ENCODE measurements at places on chromosomes 2 and 18.

GRCh38 chr18:73340135-73340977, 472.6 kb upstream of the NETO1 start:
- DNase-seq: no peak

- no peak for DNase-seq
Observed at GRCh38 chr2:25301453-25302352, 40.0 kb downstream of the DNMT3A start.

- no peak for DNase-seq
Observed at GRCh38 chr2:106977717-106978116, 91.8 kb upstream of the ST6GAL2 start.

DNA sequence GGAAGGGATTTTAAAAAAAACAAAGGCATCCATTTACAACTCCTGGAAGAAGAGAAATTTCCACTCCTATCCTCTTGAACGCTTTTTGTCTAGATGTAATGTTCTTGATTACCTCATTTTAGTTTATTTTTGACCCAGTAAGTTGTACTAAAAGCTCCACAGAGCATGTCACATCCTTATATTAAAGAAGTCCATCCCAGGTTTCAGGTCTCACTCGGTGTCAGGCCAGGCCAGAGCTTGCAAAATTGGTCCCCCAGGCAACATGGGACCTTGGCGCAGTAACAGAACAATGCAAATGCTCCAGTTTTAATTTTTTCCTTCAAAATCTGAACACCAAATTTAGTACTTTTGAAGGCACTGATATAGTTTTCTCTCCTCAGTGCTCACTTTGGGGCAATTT, 218.4 kb upstream of the REV1 start:
- no peak for DNase-seq

GRCh38 chr2:88059979-88060906, 4.7 kb upstream of the KRCC1 start:
- peak; percentile 70 for DNase-seq

DNA sequence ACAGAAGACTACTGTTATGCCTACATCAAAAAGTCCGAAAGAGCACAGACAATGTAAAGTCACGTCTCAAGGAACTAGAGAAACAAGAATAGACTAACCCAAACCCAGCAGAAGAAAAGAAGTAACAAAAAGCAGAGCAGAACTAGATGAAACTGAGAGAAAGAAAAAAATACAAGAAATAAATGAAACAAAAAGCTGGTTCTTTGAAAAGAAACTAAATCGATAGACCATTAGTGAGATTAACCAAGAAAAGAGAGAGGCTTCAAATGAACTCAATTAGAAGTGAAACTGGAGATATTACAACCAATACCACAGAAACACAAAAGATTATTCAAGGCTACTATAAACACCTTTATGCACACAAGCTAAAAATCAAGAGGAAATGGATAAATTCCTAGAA, 271.8 kb downstream of the MBD2 start:
- DNase-seq: no peak

- no peak for DNase-seq
Observed at GRCh38 chr2:159879051-159879604, 81.1 kb upstream of the CD302 start.

GRCh38 chr18:77062518-77063003, 70.0 kb downstream of the MBP start:
- no peak for DNase-seq

- no peak for DNase-seq
Observed at GRCh38 chr2:220147161-220148038, 520.0 kb downstream of the SLC4A3 start.

- DNase-seq: no peak
Observed at GRCh38 chr2:66494708-66495107, 59.8 kb downstream of the MEIS1 start.

- DNase-seq: no peak
Observed at GRCh38 chr2:220144411-220144810, 517.0 kb downstream of the SLC4A3 start.

DNA sequence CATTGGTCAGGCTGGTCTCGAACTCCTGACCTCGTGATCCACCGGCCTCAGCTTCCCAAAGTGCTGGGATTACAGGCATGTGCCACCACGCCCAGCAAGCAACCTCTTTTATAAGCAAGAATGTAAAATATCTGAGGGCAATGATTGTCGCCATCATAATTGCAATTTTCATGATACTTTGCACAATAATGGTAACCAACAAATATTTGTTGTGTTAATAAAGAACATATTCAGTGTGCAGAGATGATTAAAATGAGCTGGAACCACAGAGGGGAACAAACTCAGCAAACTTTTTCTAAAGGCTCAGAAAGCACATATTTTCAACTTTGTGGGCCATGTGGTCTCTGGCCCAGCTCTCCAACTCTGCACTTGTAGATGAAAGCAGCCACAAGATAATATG, 115.2 kb upstream of the SIX2 start:
- DNase-seq: no peak

DNA sequence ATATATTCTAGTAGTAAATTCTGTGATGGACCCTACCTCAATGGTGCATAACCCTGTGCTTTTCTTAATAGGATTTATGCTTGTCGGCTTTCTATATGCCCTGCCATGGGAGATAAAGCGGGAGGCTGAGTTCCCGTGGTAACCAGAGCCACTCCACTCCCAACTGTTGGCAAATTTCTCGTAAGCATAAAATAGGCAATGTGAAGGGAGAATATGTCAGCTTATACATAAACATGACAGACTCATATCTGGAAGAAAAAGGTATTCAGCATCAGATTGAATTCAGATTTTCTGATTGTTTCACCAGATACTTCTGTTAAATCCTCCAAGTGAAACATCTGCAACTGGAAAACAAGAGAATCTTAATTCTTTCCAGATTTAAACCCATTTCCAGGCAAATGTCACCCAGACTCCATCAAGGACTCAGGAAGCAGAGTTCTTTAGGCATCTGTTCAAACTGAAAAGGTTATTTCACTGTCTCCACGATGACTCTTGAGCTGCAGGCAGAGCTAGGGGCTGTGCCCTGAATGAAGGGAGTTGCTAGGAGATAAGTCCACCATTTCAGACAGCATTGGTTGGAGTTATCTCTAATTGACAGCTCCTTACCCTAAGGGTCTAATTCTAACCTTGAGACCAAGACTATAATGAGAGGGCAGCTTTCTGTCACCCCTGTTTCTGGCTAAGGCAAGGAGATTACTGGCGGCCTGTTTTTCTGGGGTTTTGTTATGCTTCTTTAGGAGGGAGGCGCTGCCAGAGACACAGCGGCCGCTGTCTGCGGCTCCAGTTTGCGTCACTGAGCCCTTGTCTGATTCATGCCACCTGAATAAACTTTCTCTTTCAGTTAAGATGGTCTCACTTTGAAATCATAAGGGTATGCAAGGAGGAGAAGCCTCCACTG, 381.3 kb downstream of the SOX11 start:
- no peak for DNase-seq

DNA sequence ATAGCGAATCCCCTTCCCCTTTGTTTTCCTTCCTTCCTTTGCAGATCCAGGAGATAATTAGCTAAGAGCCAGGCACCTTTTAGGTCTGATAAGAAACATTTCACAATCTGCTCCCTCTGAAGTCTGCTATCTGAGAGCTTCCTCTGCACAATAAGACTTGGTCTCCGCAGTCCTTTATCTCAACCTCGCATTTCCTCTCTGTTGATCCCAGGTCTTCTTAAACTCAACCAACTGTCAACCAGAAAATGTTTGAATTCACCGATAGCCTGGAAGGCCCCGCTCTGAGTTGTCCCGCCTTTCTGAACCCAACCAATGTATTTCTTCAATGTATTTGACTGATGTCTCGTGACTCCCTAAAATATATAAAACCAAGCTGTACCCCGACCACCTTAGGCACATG, 78.4 kb upstream of the CTDP1 start:
- no peak for DNase-seq

DNA sequence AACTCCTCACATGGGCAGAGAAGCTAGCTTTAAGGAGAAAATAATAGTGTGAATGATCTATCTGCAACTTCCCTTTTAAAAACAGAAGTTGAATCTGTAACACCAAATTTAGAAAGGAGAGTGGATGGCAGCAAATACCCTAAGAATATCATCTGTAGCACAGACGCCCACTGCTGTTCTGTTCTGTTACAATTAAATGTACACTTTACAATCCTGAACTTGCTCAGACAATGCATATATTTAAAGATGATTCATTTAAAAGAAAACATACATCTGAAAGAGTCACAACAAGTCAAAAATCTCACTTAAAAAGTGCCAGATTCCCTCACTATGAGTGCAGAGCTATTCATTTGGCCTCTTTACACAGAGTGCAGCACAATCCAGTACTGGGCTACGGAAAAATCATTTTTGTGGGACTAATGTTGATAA, 8.0 kb upstream of the SERTAD2 start:
- no peak for DNase-seq

GRCh38 chr2:145007960-145008263, 488.0 kb upstream of the ZEB2 start:
- no peak for DNase-seq

- DNase-seq: no peak
Observed at GRCh38 chr2:45968946-45969584, 317.6 kb downstream of the PRKCE start.

GRCh38 chr18:48557640-48558174, 18.9 kb downstream of the CTIF start:
- DNase-seq: no peak

DNA sequence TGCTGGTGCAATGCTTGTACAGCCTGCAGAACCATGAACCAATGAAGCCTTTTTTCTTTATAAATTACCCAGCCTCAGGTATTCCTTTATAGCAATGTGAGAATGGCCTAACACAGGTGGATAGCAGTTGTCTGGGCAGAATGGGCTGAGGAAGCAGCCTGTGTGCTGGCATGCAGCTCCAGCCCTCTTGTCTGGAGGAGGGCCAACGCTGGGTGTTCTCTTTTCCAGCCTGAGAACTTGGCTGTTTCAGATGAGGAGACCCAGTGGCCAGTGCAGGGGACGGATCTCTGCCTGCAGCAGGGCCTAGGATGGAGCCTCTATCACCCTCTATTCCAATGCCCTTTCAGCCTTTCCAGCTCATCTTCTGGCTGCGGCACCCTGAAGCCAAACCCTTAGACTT, 58.8 kb downstream of the CTIF start:
- DNase-seq: no peak

- no peak for DNase-seq
Observed at GRCh38 chr2:233844064-233844807, 10.1 kb downstream of the HJURP start.

DNA sequence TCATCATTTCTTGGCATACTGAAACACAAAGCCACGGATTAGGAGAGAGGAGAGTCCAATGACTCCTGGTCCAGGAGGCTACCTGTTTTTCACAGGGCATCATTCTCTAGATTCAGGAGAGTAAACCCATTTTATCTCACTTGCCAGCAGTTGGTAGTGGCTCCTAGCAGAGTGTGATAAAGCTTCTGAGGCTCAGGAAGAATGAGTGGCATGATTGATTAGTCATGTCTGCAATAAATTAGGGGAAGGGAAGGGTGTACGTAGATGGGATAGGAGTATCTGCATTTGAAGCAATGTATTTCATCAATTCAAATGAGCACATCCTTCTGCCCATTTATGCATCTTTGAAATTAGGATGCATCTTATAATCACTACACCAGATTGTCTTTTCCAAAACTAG, 31.1 kb upstream of the PNO1 start:
- no peak for DNase-seq

Measured in NCI-H2081 (cell line).